CD14-positive monocyte (primary cell): ENCODE measurements at places on chromosomes 1 and 21.

DNA sequence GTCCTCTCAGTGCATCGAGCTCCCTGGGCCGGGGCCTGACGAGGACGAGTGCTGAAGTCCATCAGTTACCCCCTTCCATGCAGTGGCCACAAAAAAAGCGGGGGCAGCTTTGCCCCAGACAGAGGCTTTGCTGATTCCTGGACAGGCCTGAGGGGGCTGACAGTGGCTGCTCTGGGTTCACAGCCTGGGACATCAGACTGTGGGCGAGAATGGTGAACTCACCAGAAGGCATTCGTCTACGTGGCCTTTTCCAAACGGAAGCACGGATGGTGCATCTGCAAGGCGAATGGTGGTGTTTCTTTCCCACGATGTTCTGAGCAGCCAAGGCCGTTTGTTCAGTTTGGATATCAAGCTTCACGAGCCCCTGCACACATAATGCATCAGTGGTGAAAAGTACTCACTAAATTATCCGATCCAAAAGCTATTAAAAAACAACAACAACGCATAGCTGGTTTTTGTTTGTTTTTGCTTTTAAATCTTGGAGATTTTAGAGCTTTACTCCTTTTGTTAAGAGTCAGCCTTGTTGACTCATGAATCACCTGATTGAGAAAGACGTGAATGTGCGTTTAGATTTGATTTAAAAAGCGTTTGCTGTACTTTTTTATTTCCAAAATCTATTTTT, 6.3 kb upstream of the ZBTB21 start:
- DNase-seq: no peak

DNA sequence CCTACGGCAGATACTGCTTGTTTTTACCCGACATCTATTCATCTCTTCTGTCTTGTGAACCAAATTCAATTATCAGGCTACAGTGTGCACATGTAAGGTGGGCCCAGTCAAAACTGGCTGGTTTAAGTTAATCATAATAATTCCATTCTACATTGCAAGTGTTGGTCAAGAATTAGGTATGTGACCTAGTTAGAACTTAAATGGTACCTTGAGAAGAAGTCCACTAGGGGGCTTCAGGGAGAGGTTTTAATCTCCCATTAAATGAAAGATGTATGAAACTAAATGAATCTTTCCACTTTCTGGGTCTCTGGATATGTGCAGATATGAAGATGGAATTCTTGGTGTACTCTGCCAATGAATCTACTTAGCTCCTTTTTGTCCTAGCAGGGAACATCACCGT, 187.1 kb downstream of the CDC42BPA start:
- no peak for DNase-seq

GRCh38 chr1:12339396-12339795, 109.6 kb downstream of the VPS13D start:
- no peak for DNase-seq

DNA sequence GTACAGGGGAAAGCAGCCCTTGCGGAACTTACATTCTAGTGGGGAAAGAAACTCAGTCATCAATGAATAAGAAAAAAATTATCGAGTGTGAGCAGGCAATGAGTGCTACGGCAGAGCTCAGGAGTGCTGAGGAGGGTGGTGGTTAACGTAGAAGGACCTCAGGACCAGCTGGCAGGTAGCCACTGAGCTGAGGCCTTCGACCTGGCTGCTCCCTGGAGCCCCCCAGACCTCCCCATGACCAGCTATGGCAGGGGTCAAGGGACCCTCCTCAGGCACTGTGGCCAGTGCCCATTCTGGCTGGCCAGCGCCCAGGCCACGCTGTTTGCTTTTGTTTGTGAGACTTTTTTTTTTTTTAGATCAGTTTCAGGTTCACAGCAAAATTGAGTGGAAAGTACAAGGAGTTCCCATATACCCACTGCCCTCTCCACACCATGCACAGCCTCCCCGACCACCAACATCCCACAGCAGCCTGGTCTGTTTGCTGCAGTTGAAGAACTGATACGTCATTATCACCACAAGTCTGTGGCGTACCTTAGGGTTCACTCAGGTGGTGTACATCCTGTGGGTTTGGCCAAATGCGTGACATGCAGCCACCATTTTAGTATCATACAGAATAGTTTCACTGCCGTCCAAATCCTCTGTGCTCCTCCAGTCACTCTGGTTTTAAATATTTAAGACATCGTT, 11.8 kb upstream of the TTC22 start:
- DNase-seq: no peak

DNA sequence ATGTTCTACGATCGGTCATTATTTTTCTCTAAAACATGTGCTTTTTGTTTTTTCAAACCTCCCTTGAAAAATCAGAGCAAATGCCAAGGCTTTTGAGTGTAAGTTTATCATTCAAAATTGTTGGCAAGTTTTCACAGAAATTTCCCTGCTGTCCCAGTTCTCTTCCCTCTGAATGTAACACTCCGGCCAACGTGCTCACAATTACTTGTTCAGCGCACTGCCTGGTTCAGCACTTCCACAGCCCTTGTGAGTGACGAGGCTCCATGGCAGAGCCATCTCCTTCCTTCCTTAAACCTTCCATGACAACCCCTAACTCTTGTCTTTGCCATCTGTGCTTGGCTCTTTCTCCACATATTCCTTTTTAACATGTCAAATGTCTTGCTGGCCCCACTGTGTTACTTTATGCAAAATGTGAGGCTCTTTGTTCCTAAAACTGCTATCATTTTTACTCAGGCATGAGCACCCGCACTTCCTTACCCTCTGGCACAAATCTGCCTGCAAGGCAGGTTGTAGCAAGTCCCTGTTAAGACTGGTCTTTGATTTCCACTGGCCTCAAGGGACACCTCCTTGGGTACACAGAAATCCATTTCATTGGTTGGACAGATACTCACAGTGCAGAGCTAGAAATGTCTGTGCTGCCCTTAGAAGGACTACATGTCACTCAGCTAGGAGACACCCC, 142.8 kb downstream of the HUNK start:
- DNase-seq: no peak

DNA sequence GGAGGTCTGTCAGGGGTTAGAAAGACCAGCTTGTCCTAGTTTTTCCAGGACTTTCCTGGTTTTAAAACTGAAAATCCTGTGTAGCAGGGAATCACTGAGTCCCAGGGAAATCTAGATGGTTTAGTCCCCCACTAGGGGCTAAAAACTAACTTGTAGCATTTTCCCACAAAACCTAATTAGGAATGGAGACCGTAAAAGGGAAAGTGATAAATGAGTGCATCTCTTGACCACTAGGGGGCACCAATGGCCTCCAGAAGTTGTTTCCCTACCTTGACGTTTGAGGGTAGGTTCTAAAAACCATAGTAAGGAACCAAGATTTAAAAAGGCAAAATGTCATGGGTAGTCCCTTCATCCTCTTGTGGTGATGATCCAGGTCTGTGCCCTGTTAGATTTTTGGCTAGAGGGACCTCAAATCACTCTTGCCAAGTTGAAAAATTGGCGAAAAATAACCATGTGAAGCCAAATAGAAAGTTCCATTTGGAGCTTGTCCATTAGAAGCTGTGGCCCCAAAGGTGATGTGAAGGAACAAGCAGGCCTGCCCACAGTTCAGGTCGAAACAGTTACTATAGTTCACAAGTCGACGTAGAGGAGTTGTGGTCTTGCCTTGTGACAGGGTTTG, 24.5 kb downstream of the CLIC6 start:
- DNase-seq: peak; percentile 34

- no peak for DNase-seq
These were observed 33.1 kb upstream of the NFASC start for GRCh38 chr1:204837440-204838084.

DNA sequence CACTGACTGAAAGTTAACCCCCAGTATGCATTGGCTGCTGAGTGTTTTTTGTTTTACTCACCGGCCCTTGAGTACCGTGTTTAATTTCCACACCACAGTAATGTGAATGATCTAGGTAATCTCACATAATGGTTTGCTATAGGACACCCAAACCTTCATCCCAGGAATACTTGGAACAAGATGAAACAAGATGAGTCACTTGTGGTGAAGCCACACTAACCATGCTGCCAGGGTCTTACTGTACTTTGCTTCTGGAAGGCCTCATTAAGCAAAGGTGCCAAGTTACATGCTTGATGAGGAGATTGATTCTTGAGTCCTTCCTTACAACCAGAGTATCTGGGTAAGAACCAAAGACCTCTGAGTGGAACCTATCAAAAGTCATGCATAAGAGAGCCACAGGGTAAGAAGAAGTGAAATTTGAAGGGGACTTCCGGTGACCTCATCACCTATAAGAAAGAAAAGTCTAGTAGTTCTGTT, 163.3 kb downstream of the NRIP1 start:
- DNase-seq: no peak

- DNase-seq: no peak
These were observed 10.3 kb upstream of the LUZP1 start for GRCh38 chr1:23178950-23179349.

DNA sequence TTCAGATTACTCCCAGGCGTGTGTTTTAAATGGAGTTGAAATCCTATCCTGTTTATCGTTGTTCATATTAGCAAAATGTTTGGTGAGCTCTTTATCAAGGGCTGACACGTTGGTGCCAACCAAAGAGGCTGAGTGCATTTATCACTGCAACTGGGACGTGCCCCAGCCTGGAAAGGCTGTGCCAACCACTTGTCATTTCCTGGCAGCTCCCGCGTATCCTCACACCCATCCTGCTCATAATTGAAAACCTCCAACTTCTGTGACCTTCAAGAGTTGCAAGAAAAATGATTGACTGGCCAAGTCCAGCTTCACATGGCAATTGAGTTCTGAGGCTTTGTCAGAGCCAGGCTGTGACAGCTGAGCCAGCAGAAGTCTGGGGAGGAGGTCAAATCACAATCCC, 43.7 kb upstream of the KCNA3 start:
- no peak for DNase-seq

- peak; percentile 88 for DNase-seq
These were observed 35.5 kb downstream of the AHDC1 start for GRCh38 chr1:27568300-27569087.

GRCh38 chr1:51570063-51570710, 46.7 kb upstream of the OSBPL9 start:
- no peak for DNase-seq

GRCh38 chr1:25782608-25783201, 17.3 kb upstream of the SELENON start:
- no peak for DNase-seq

DNA sequence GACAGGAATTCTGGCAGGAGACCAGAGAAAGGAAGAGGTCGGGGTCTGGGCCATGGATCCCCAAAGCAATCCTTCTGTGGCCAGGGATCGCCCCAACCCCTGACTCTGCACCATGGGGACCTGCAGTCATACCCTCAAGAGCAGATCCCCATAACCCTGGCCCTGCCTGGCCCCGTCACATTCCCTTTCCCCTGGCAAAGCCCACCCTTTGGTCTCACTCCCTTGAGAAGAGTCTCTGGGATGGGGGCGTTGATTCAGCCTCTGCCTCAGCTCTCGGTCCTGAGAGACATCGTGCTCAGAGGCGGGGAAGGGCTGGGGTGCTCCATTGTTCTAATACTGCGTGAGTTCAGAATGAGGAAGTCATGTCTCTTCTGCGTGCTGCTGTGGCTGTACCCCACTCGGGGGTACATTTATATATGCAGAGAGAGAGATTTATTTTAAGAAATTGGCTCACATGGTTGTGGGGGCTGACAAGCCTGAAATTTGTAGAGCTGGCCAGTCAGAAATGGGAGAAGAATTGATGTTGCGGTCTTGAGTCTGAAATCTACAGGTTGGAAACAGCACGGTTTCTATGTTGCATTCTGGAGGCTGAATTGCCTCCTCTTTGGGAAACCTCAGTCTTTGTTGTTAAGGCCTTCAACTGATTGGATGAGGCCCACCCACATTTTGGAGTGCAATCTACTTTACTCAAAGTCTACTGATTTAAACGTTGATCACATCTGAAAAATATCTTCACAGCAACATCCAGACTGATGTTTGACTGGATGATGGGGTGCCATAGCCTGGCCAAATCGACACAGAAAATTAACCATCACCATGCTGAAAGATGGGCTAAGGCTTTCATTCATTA, 4.2 kb upstream of the PADI2 start:
- DNase-seq: peak; percentile 40

DNA sequence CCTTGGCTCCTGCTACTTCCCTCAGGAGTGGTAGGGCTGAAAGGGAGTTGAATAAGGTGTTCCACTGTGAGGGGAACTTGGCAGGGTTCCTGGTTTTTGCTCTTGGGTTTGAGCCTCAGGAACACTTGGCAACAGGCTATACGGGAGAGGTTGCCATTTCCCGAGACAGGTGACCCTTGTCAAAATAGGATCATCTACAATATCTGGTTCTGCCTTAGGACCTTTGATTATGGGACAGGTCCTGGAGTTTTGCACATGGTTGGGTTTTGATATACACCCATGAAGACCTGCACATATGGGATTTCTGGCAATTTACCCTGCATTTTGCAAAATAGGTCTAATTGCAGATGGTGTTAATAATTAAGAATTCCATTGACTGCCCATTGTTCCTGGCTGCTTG, 31.1 kb downstream of the YY1AP1 start:
- no peak for DNase-seq

DNA sequence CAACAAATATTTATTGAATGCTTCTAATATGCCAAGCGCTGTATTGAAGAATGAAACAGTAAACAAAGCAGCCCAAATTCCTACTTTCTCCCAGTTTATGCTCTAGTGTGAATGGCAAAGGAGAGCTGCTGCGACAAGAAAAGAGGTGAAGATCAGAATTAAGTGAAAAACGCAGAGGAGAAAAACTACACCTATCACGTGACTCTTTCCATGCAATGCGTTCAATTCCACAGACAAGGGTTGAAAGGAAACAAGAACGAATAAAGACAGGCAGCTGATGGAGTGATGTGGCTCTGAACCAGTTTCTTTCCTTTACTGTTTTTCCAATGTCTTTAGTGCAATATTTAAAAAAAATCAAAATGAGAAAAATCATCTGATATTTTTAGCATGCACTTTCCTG, 23.6 kb downstream of the MT1HL1 start:
- DNase-seq: no peak

DNA sequence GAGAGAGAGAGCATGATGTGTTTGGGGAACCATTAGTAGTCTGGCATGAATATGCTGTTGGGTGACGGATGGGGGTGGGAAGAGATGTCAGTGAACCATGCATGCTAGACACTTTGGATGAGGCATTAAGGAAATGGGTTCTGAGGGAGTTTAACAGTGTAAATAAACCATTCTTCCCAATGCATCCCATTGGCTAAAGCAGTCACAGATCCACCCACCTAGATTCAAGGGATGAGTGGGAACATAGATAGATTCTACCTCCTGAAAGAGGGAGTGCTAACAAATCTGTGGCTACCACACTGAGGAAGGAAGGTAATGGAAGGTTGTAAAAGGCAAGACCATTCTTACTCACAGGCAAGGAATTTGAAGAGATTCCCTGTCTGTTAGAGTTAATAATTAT, 129.8 kb upstream of the CACNA1E start:
- no peak for DNase-seq

GRCh38 chr1:144101397-144102045, 129.7 kb upstream of the FAM72C start:
- DNase-seq: no peak
